ENCODE measurements at places on chromosomes 6 and 20.

- no peak for DNase-seq
Observed at GRCh38 chr20:58048096-58048702, 180.3 kb downstream of the ANKRD60 start.

DNA sequence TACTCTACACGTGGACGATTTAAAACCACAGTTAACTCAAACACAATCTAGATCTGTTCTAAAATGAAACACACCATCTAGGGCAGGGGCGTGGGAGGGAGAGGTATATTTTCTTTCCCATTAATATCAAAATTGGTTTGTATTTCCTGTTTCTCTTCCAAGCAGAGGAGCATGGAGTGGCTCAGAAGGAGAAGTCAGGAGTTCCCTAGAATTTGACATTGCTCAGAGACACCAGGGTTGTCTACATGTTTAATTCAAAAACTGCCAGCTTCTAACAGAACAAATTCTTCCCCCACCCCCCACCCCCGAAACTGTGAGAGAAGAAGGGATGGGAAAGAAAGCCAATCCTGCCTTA is 2.3 kb downstream of the PREX1 start:
- DNase-seq = no peak

GRCh38 chr6:146027586-146028251 is 1.1 kb upstream of the GRM1 start:
- DNase-seq = no peak

- no peak for DNase-seq
Observed at GRCh38 chr6:53066077-53066417, 843 bp downstream of the FBXO9 start.
